Globus pallidus (tissue), 1 donor: ENCODE measurements at places on chromosomes 13 and 19.

- no peak for DNase-seq
Observed at GRCh38 chr13:48853728-48854102, 122.0 kb upstream of the FNDC3A start.

DNA sequence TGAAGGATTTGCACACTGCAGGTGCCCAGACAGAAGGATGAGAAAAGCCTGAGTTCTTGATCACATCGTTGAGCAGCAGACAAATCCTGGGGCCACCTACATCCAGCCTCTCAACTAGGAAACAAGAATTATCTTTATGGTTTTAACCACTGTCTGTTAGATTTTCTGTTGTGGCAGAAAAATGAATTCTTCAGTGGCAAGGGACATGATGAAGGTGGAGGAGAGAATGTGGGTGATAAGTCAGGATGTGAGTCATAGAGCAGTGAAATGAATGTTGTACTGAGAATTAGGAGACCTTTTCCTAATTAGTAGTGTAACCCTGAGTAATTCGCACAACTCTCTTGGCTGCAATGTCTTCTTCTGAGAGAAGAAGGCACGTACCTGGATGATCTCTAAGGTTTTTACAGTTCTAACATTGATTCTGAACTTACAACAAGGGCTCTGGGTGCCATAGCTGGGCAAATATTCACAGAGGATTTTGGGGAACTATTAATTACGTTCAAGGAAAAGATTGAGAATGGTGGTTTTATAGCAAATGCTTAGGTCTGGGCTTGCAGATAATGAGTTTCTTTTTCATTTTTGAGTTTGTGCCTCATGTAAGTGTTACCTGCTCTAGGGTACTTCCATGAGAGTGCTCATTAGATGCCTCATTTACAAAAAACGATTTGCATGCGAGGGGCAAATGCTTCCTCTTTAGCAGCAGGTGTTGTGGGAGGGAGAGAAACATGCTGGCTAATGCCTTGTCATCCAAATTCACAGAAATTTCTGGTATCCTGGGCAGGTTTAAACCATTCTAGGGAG lies 111.0 kb upstream of the KL start:
- DNase-seq = no peak

- no peak for DNase-seq
Observed at GRCh38 chr13:112250788-112251445, 125.2 kb upstream of the SPACA7 start.

DNA sequence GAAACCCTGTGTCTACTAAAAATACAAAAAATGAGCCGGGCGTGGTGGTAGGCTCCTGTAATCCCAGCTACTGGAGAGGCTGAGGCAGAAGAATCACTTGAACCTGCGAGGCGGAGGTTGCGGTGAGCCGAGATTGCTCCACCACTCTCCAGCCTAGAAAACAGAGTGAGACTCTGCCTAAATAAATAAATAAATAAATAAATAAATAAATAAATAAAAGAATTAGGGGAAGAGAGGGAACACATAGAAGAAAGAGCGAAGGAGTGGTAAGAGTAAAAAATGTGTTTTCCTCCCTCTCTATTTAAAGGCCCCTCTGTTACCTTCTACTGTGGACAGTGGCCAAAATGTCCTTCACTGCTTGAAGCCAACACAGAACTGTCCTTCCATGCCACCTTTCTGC lies 103.9 kb upstream of the SOX21 start:
- no peak for DNase-seq

GRCh38 chr13:66765559-66765958 lies 464.6 kb downstream of the PCDH9 start:
- DNase-seq = no peak

GRCh38 chr19:24051516-24051915 lies 35.5 kb upstream of the ZNF254 start:
- DNase-seq = no peak

DNA sequence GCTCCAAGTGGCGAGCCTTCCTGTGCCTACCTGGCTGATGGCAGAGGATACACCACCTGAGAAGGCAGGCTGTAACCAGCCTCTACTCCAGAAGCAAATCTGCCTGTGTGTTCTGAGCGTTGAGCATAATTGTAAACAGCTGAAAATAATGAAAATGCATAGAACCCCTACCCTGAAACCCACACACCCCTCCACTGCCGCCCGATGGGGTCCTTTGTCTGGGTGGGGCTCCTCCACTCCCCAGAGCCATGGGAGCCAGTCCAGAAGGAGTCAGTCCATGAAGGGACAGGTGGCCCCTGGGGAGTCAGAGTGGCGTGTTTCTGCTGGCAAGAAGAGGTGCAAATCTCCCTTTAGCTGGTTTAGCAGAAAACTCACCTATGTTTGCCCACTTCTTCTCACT lies 8.0 kb upstream of the SOX1 start:
- DNase-seq = no peak
